Activated T-cell treated with anti-CD3 and anti-CD28 coated beads, Interleukin-2, amount 50 U/mL, for 24 hours (primary cell): ENCODE measurements at places on chromosomes 3 and 15.
A peak's percentile ranks its signal among the peaks of the same experiment; 100 is the strongest.

DNA sequence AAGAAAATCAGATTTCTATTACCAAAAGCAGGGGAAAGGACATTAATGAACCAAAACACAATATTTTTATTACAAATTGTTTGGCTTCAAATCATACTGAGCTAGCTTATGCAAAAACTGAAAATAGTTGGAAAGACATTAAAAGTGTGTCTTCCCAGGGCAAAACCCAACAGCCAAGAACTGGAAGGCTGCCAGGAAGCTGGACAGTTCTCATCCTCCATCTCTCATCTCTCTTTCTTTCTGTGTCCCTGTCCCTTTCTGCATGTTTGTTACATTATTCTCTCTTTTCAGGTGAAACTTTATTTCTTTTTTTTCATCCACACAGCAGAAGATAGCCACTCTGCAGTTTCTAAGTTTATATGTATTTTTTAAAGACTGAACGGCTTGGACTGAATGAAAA lies 41.1 kb upstream of the SNTN start:
- DNase-seq, result no peak

DNA sequence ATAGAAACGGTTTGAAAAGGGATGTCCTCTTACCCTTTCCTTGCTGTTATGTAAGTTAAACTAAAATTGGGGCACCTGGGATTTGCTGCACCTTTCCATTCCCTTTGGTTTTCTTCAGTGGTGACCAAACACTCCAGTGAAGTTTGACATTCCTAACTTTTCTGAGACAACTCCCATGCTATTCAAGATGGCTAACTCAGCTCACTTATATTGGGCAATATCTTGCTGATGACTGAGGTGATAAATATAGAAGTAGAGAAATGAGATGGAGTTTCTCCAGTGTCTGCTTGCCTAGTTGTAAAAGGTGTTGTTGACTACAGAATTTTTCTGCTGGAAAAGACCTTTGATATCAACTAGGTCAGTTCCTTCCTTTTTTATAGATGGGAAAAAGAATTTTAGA lies 291.8 kb downstream of the GAP43 start:
- DNase-seq, result no peak

GRCh38 chr15:38255690-38256089 lies 3.1 kb downstream of the SPRED1 start:
- no peak for DNase-seq

- no peak for DNase-seq
Measured at GRCh38 chr15:92846741-92847140, 53.4 kb upstream of the CHD2 start.

DNA sequence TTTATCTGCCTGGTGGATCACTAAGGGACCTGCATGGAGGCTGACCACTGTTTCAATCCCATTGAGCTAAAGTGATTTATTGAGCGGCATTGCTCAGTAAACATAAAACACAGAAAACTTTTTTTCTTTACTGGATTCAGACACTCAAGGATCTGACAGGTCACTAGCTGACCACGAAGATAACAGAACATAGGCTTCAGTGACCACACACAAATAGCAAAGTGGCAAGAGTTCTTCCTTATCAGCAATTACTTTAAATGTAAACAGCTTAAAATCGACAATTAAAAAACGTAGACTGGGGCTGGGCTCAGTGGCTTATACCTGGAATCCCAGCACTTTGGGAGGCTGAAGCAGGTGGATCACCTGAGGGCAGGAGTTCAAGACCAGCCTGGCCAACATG lies 48.7 kb downstream of the STAG1 start:
- no peak for DNase-seq

- no peak for DNase-seq
Measured at GRCh38 chr15:36797128-36797527, 217.7 kb downstream of the CDIN1 start.

DNA sequence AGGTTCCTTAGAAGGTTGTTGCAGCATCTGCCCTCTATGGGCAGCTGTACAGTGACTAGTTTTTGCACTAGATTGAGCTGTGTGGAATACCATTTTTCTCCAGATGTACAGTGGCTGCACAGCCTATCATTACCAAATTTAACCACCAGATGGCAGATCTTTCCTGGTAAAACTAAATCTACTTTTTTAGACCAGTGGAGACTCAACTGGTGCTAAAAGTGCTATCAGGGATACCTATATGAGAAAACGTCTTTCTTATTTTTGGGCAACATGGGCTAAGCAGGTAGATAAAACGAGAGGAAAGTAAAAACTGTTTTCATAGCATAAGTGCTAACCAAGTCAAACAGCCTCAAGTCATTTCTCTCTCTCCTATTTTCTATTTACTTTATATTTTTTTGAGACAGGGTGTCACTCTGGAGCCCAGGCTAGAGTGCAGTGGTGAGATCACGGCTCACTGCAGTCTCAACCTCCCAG lies 21.2 kb downstream of the IGSF10 start:
- no peak for DNase-seq

DNA sequence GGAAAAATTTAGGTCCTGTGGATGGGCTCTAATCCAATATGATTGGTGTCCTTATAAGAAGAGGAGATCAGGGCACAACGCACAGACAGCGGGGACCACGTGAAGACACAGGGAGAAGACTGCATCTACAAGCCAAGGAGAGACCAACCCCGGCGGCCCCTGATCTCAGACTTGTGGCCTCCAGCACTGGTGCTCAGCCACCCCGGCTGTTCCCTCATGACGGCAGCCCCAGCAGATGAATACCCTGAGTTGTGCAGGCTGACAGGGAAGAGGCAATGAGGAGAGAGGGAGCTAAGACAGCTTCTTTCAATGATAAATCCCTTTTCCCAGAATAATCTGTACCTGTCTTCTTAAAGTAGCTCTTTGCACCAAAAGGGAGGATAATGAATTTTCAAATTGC lies 33.3 kb upstream of the CGNL1 start:
- no peak for DNase-seq

- no peak for DNase-seq
Measured at GRCh38 chr15:68644083-68644904, 65.5 kb downstream of the CORO2B start.

- no peak for DNase-seq
Measured at GRCh38 chr3:175512700-175513099, 653.6 kb downstream of the NAALADL2 start.

DNA sequence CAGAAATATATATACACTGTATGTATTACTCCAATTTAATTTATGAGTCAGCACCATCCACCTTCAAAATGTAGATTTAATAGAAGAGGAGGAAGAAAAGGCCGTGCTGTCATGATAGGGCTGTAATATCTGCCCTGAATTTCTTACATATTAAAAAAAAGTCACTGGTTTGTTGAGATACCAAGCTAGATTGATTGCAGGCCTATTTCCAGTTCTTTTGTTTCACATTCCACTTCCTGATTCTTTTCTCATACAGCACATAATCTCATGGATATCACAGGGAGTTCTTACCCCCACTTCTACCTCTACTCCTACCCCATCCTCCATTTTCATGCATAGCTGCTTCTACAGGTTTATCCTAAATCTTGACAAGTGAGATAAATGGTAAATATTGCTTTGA lies 290.3 kb downstream of the ZBTB20 start:
- DNase-seq, result no peak

- no peak for DNase-seq
Measured at GRCh38 chr15:42032376-42033213, 11.8 kb upstream of the PLA2G4E start.

DNA sequence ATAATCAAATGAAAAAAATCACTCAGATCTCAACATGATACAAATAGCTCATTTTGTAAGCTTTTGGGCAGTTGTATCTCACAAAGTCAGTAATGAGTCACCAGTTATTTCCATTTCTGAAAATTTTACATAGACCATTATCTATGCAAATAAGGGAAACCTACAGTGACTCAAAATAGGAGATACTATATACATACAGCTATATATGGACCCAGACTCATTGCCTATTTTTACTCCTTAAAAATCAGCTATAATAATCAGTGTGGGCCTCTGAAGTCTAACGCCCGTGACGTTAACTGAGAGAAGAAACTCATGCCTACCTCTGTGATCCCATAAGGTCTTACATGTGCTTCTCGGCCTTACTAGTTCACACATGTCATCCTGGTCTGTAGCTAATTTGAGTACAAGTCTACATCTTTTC lies 31.6 kb downstream of the LRIG1 start:
- no peak for DNase-seq

- no peak for DNase-seq
Measured at GRCh38 chr3:36814776-36815175, 50.4 kb upstream of the DCLK3 start.

DNA sequence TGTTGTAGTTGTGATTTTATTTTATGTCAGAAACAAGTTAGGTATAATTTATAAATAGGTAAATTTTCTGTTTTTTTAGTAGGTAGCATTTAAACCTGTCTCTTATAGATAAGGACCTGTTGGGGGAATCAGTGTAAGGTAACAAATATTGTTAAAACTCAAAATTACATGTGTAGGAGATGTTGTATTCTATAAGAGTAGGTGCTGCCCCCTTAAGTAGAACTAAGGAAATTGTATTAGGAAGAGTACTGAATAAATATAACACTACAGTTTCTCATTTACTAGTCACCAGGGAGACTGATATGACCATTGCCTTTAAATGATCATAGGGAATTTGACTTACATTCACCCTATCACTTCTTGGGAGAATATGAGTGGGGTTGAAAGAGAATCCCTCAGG lies 31.2 kb downstream of the SLC25A36 start:
- DNase-seq, result no peak

- DNase-seq, result no peak
Measured at GRCh38 chr15:67701669-67702068, 123.6 kb upstream of the SKOR1 start.

GRCh38 chr3:143121241-143122088 lies 1.9 kb downstream of the CHST2 start:
- DNase-seq, result peak; percentile 81

- DNase-seq, result no peak
Measured at GRCh38 chr3:79253704-79254103, 514.1 kb downstream of the ROBO1 start.

DNA sequence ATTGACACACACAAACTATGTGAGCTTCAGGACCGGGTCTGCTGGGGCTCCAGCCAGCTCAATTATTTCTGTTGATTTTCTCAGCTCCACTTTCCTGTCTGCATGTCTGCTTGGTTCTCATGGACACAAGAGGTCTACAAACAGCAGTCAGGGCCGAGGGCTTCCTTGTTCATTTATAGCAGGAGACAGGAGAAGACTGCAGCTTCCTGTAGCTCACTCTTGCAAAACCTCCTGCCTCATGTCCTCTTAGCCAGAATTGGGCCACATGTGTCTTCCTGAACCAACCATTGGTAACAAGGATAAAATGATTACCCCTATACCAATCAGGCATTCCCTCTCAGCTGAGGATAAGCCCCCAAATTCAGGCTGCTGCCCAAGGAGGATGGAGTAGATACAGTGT lies 182.8 kb downstream of the TLE3 start:
- DNase-seq, result no peak

DNA sequence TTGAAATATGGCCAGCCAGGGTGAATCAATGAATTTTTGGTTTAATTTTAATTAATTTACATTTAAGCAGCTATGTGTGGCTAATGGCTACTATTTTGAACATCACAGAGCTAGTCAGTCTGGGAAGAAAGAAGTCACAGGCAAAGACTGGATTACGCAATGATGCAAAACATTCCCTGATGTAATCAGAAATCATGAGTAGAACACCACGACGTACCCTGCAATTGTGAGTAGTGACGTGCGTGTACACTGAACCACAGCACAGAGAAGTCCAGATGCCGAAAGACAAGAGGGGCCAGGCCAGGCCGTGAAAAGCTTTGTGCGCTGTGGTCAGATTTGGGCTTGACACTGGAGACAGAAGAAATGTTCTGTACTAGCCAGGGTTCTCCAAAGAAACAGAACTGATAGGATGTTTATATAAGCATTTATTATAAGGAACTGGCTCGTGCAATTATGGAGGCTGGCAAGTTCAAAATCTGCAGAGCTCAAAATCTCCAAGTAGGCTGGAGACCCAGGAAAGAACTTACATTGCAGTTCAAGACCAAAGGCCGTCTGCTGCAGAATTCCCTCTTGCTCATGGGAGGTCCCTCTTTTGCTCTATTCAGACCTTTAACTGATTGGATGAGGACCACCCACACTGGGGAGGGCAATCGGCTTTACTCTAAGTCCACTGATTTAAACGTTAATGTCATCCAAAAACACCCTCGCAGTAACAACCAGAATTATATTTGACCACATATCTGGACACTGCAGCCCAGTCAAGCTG lies 44.6 kb downstream of the SH3BP5 start:
- DNase-seq, result no peak

DNA sequence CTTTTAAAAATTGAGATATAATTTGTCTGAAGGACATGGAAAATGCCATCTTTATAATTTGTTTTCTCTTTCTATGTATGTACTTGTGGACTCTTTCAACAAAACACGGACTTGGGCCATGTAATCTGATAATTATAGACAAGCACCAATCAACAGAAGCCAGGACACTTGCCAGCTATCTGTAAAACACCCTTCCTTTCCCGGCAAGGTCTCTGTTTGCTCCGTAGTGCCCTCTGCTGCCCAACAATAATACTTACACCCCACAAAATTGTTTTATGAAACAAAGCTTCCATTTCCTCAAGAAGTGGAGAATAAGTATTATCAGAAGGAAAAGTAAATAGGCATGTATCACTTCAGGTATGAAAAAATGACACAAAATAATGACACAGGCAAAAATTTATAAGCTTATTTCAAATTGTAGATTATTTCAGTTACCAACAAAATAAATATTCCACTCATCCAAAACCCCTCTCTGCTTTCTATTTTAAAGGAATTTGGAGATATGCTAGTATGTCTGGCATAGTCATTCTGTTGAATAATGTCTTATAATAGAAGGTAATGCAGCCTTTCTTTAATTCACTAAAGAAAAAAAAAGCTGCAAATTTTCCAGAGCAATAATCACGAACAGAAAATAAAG lies 32.8 kb downstream of the MYH15 start:
- peak; percentile 64 for DNase-seq

DNA sequence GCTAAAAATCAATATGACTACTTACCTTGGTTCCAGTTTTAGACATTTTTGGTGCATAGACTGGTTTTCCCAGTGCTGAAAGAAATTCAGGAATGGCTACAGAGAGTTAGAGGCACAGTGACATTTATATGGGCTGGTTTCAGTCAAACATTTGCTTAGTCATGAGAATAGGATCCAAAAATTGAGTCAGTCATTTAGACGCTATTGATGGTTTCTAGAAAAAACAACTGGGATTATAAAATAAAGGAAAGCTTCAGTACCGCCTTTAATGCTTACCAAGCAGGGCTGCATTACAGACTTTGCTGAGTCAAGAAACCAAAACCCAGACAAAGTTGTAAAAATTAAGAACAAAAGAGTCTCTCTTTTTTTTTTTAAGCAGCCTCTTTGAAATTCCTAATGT lies at the start of gene CRYGS:
TSS of gene CRYGS (minus strand) at position 100 of the 400 bp plus-strand sequence. CDS start at position 46, 54 bp downstream.
- no peak for DNase-seq

- no peak for DNase-seq
Measured at GRCh38 chr3:26058901-26059321, 269.0 kb downstream of the OXSM start.
